ENCODE measurements at places on chromosomes 13 and 19. TPM values are rescaled to one million over a fixed set of nuclear protein-coding genes. Genes with fewer than 3 reads are reported as not detected.

HNRNPA1L2 gene
- 2.9 TPM for total RNA-seq

NCAN gene
- total RNA-seq = not detected

RFC3 gene
- 11.8 TPM for total RNA-seq

ITGBL1 gene
- 2.8 TPM for total RNA-seq

PRR22 gene
- 0.16 TPM for total RNA-seq

C19orf33 gene
- total RNA-seq = 606 TPM

FLT3 gene
- not detected for total RNA-seq

MKNK2 gene
- total RNA-seq = 115 TPM

ZNF91 gene
- 4.9 TPM for total RNA-seq

THSD1 gene
- total RNA-seq = 18.6 TPM

OR7A5 gene
- total RNA-seq = not detected

ZNF556 gene
- total RNA-seq = not detected

TUBA3C gene
- not detected for total RNA-seq
